NCI-H1436 treated with DMSO at 0.1 percent for 48 hours (cell line): ENCODE measurements at places on chromosomes 1 and 21.

DNA sequence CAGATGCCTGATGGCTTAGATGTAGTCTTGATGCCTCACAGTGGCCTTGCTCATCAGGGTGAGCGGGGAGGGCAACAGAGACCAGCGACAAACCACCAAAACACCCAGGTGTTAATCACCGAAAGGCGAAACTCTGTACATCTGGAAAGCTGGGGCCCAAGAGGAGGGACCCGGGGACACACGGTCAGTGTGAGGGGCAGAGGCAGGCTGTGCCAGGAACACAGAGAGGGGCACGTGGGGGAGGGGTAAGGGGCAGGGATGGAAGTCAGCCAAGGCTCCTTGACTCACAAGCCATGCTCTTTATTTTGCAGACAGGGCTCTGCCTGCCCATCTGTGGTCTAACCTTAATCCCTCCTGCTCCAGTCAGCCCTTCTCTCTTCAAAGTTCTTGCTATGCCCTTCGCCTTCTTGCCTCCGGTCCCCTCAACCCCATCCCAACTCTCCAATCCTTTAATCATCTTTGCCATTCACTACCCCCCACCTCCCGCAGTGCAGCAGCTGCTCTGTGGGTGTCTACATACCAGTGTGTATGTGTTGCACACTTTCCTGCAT is 4.3 kb downstream of the MEF2D start:
- no peak for DNase-seq

DNA sequence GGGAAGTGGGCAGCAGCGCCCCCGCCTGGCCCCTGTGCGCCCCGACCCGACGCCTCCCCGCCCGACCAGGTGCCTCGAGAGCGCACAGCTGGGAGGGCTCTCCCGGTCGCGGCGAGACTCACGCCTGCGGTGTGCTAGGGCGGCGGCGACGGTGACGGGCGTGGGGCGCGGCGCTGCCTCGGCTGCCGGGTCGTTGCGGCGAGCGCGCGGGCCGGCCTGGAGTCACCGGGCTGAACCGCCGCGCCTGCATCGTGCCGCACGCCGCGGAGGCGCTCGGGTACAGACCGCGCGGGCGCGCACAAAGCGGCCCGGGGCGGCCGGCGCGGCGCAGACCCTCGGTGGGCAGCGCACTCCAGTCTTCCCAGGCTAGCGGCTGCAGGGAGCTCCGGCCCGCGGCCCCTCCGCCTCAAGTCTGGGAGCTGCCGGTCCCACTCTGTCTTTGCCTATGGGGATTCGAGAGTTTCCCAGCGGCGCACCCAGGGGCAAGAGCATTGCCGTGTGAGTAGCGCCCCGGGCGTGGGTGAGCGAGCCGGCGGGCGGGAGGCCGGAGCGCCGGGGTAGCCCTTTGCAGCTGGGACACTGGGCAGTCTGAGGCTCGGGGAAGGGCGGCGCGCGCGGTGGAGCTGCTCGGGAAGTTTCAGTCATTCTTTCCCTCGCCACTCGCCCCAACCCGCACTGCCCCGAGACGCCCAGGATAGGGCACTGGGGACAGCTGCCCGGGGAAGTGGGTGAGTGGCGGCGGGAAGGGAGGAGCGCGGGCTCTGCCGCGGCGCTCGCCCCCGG is at the start of gene SLC35F3:
SLC35F3 (plus strand) TSS at position 44 of the 783 bp plus-strand sequence.
- no peak for DNase-seq

DNA sequence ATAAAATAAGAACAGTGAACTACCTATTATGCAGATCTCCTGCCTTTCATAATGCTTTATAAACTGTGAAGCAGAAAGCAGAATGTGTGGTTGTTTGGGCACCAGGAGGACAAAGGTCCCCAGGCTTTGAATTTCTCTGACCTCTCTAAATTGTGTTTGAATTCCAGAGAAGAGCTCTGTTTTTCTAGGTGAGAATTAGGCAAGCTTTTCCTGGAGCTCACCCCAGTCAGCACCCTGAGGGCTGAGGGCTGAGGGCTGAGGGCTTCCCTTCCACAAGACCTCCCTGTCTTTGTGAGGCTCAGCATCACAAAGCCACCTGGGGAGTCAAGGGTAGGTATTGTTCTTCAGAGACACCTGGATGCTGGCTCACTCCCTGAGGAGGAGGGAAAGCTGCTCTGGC is 45.5 kb upstream of the LRIG2 start:
- no peak for DNase-seq

DNA sequence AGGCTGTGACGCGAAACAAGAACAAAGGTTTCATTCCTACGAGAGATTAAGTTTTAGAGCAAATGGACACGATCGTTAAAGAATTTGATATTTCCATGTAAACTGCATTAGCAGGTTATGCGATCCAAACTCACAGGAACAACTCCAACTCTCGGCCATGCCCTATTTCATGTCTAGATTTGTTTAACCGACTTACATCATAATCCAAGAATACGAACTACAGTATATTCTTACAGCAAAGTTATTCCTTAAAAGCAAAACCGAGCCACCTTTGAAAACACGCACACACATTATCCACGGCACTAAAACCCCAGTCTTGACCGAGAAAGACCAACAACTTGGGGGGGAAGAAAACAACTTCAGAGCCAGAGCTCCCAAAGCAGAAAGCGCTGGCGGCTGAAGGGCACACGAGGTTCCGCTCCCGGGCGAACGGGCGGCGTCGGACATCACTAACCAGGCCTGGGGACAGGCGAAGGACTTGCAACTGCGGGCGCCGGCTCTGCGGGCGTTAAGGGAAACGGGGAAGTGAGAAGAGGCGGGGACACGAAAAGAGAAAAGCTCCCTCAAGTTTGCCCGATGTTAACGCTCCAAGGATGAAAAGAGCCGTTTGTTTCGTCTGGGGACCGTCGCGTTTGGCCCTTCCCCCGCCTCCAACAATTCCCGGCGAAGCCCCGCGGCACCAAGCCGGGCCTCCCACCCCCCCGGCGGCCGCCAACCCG is 690 bp downstream of the B3GALNT2 start:
- no peak for DNase-seq

DNA sequence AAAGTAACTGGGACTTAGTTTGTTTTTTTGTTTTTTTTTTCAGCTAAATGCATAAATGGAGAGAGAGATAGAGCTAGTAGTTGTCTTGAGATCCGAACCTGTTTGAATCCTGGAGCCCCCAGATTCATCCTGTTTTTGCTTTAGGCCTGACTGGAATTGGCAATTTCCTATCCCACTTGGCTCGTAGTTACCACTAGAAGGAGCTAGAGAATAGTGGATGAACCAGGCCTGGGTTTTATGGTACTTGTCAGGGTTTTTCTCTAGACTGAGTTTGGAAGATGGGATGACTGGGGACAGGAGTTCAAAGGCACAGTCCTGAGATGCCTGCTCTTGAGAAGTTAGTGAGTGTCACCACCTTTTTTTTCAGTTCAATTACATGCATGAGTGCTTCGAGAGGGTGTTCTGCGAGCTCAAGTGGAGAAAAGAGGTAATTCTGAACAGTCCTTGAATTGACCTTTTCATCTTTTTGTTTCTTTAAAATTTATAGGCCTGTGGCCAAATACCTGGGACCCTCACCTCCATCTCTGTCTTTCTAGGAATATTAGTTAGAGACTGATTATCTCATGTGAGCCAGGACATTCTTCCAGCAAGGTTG is 23.4 kb downstream of the CELF3 start:
- DNase-seq = no peak

DNA sequence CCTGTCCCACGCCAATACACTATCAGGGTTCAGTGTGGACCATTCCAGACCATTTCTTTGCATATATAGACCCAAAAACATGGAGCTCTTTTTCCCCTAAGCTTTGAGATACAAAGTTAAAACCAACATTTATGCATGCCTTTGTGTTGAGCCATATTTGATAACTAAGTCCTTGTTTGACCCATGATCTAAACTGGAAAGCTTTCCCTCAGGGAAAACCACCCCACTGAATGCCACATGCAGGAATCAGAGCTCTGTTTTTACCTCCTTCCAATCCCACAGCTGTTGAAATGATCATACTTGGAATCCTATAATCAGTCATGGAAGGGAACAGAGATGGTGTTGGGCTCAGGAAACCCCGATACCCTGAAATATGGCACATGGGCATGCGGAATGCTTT is 14.8 kb upstream of the SLC45A1 start:
- DNase-seq = no peak

- no peak for DNase-seq
These were observed 220.9 kb upstream of the JUN start for GRCh38 chr1:59004755-59005154.

DNA sequence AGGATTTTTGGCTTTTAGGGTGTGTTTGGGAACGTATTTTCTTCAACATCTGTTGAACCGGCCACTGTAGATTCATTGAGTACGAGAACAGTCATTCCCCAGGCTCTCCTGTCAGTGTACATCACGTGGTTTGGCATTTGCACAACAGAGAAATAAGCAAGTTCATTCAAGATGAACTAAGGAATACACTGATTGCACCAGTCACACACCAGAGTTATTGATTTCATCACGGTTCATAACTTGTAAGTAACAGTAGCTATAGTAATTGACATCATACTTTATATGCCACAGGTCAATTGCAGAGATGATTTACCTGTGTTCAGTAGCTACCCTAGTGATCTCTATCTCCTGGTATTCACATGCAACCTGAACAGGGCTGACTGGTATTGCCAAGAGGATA is 90.7 kb upstream of the ETS2 start:
- DNase-seq = no peak

GRCh38 chr1:29524285-29525065 is 288.2 kb downstream of the PTPRU start:
- DNase-seq = no peak

GRCh38 chr21:41361053-41361785 is 608 bp upstream of the MX2 start:
- no peak for DNase-seq

DNA sequence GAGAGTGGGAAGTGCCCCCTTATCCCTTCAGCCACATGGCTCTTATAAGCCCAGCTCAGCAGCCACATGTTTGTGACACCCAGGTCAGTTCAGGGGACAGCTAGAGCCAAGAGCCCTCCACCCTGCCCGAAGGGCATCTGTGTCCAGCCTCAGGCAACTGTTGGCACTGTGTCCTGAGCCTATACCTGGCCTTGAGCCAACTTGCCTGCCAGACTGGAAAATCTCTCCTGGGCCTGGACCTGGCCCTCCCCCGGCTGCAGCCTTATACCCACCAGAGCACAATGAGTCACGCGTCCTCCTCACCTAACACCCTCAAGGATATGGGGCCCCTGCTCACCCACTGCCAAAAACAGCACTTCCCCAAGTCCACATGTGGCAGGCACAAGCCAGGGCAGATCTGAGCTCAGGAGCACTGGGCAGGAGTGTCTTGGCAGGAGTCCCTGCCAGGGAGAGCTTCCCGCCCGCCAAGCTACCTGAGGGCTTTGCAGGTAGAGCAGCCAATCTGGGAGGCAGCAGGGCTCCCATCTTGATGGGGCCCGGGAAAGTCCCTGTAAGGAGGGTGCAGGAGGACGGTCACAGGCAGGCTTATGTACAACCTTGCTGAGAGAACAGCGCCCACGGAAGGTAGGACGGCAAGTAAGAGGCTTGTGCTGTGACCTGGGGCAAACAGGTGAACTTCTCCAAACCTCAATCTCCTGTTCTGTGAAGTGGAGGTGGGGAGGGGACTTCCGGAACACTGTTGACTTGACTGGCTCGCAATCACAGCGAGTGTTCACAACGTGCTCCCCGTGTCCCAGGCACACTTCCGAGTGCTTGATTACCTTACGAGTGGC is 19.8 kb upstream of the HSPG2 start:
- no peak for DNase-seq

GRCh38 chr1:119673171-119673940 is 25.3 kb upstream of the ZNF697 start:
- no peak for DNase-seq

- no peak for DNase-seq
These were observed 31.9 kb downstream of the NEK2 start for GRCh38 chr1:211643324-211644212.

- no peak for DNase-seq
These were observed 933 bp downstream of the C1orf35 start for GRCh38 chr1:228101994-228102790.

- DNase-seq = no peak
These were observed 450.2 kb downstream of the KIF26B start for GRCh38 chr1:245604979-245605378.

GRCh38 chr1:14778541-14778897 is 180.0 kb downstream of the KAZN start:
- DNase-seq = no peak

DNA sequence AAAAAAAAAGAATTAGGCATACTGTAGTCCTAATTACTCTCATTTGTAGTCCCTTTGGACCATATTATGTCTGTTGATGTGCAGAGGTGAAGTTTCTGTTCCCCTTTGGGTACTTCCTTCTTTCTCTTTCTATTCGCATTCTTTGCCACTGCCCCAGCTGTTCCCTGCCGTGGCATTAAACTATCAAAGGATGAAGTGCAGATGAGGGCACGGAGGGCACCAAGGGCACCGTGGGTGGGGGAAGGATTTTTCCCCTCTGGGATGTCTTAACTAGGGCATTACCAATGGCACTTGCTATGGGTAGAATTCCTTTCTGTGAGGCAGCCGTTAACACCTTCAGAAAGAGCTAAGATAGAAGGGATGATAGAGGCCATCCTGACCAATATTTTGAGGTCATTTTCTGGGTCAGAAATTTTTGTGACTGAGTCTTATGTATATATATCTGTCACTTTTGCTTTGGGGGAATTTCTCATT is 4.9 kb upstream of the MAPKAPK2 start:
- no peak for DNase-seq

DNA sequence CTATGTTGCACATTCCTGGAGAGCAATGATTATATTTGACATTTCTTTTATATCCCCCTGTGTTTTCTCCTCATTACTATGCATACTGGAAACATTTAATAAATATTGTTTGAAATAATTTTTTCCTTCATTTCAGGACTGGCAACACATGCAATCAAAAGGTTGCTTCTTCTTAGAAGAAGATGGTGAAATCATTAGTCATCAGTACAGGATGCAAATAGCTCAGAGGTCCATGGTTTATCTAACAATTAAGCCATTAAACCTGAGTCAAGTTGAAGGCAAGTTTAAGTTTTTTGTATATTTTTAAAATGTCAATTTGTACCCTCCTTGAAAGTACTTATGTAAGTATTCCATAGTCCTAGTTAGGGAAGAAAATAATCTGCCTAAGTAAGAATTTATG is 22.5 kb downstream of the EFCAB7 start:
- DNase-seq = no peak

- DNase-seq = no peak
These were observed 14.4 kb downstream of the IGFN1 start for GRCh38 chr1:201205036-201205435.

GRCh38 chr1:162757476-162757875 is 33.0 kb upstream of the HSD17B7 start:
- no peak for DNase-seq

DNA sequence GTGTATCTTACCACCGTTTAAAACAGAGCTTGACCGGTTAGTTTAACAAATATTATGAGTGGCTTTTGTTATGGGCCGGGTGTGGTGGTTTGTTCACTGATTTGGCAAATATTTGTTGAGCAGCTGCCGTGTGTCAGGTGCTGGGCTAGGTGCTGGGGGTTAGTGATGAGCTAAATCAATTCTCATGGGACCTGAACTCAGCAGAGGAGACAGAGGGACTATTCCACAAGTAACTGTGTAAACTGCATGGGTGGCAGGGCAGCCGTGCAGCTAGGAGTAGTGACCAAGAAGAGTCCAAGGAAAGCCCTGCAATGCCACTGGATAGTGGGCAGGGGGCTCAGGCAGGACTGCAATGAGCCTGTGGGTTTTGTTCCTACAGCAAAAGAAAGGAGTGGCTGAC is 11.2 kb upstream of the C2CD2 start:
- DNase-seq = no peak

- no peak for DNase-seq
These were observed 30.9 kb downstream of the KCNT2 start for GRCh38 chr1:196577386-196577785.

- DNase-seq = no peak
These were observed 12.0 kb upstream of the KIFAP3 start for GRCh38 chr1:170086399-170087032.

GRCh38 chr21:42151148-42151947 is 67.6 kb upstream of the ABCG1 start:
- DNase-seq = no peak
